ENCODE measurements at places on chromosomes 12 and 14.
A peak's percentile ranks its signal among the peaks of the same experiment; 100 is the strongest.

GRCh38 chr12:47819138-47819895, 386 bp downstream of the HDAC7 start:
- DNase-seq = no peak

DNA sequence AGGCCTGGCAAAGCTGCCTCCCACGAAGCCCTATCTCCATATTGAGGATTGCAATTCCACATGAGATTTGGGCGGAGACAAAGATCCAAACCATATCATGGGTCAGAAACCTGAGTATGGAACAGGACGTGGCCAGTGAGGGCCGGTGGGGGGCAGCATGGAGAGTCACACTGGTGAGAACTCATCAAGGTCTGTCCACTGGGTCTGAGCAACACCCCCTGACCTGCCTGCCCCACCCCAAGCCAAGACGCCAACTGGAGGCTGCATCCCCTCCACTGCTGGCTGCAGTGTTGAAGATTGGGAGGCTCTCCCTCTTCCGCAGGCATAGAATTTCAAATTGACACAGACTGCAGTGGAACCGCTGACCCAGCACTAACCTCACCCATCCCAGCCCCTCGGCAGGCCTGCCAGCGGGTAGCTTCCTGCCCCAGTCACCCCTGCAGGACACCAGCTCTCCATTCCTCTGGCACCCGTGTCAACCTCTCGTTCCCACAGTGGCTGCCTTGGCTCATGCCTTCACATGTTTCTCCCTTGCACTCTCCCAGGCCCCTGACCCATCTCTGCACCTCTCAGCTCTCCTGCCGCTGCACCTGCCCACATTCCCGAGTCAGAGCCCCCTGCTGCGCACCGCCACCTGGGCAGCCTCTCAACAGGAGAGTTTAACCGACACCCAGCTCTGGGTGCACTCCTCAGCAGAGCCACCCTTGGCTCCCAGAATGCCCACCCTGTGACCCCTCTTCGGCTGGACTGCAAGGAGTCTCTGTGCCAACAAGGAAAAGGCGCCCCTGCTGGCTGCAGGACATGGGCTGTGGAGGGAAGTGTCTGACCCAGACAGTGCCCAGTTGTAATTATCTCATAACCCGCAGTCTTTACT, 45.2 kb upstream of the PPP2R5C start:
- no peak for DNase-seq

- DNase-seq = no peak
Observed at GRCh38 chr12:78236264-78236663, 405.6 kb downstream of the NAV3 start.

GRCh38 chr12:94550964-94551363, 91.3 kb upstream of the CEP83 start:
- no peak for DNase-seq

- no peak for DNase-seq
Observed at GRCh38 chr14:79639613-79640012, 571.7 kb downstream of the DIO2 start.

DNA sequence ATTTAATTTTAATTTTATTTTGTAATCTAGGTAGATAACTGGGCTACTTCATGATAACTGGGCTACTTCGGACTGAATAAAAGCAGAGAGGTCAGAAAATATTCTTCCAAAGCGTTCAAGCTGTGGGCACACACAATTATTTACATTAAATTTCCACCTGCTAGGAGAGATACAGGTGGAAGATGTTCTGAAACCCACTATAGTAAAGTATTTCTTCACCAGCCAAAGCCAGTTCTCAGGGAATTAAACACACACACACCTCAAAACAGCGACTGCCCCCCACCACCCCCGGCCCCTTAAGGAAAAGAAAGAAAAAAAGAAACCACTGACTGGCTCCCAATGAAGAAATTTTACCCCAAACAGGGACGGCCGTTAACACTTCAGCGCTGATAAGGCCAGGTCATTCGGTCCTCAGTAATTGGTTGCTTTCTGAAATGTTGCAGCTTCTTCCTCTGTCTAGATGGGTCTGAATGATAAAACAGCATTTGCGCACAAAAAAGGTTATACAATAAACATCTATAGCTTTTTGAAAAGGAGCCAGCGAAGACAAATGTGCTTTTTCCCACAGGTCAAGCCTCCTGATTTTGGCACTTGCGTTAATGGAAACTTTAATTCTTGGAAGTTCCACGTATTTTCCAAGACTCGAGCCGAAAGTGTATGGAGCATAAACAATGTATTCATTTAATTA, 771 bp upstream of the KCNJ8 start:
- DNase-seq = no peak

DNA sequence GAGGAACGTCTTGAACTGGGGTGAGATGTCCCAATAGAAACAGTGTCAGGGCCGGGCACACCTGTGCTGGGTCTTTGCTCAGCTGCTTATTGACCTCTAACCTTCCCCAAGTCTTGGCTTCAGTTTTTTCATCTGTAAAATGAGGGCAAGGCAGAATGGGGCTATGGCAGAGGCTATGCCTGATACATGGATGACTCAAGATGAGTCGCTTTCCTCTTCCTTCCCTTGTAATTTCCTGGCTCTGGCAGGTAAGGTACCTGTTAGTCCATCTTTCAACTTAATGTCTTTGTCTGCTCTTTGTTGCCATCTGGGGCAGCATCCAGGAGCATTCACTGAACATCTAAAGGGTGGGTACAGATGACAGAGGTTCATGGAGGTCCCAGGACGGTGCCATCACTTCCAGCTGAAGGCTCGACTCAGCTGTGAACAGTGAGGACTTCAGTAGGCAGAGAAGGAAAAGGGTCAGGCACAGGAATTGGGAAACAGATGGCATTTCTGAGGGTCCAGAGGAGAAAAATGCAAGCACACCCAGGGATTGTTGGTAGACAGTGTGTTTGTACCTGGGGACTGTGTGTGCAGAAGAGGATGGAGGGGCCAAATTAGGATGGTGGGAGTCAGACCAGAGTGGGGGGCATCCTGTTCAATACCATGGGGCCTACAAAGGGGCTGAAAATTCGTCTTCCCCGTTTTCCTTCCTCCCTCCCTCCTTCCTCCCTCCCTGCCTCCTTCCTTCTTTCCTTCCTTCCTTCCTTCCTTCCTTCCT, 268.3 kb downstream of the VRK1 start:
- no peak for DNase-seq

- no peak for DNase-seq
Observed at GRCh38 chr12:31599053-31599452, 8.1 kb upstream of the DENND5B start.

GRCh38 chr14:54621686-54622085, 54.8 kb downstream of the SAMD4A start:
- DNase-seq = no peak

- peak; percentile 74 for DNase-seq
Observed at GRCh38 chr12:4011597-4011996, 138.4 kb upstream of the PARP11 start.

GRCh38 chr14:34043627-34044372, 92.9 kb upstream of the EGLN3 start:
- peak; percentile 70 for DNase-seq

GRCh38 chr12:1360441-1361210, 233.8 kb downstream of the FBXL14 start:
- peak; percentile 52 for DNase-seq

DNA sequence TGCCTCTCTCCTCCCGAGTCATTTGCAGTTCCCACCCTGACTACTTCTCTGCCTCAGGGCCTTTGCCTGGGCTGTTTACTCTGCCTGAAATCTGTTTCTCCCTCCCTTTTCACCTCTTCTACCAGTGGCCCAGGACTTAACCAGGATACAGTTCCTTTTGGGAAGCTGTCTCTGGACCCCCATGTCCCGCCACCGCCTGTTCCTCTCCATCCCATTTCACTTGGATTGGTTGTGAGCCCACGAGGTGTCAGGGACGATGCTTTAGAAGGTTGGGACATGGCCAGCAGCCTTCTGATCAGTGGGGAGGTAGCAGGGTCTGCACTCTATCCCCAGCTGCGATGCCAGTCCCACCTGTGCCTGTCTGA, 51.8 kb downstream of the FAM222A start:
- no peak for DNase-seq

- DNase-seq = no peak
Observed at GRCh38 chr14:99187858-99188257, 84.1 kb downstream of the BCL11B start.

DNA sequence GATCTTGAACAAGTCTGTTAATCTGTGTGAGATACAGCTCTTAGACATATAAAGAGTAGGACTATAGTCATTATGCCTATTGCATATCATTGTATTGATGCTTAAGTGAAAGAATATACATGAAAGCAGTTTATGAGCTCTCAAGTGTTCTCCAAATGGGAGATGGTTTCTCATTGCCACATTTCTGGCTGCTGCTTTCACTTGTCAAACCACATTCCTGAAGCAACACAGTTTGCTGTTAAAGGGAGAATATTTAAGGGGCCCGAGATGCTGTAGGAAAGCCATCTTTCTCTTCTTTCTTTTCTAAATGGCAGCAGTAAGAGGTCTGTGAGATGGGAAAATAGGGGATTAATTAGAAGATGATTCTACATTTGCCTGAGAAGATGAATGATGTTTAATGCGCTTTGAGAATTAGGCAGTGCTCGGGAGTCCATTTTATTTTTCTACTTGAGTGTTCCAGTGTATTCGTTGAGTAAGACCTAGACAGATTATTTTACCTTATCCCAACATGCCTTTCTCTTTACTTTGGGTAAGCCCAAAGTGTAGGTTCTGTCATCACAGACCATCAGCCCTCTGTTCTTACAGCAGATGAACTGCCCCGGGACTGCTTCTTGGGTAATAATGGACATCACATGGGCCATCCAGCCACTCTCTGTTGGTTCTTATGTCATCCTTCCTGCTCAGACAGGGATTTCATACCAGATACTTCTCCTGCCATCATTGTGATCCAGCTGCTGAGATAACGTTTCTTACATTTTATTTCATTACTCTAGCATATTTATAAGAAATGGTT, 35.6 kb downstream of the ANO4 start:
- no peak for DNase-seq

DNA sequence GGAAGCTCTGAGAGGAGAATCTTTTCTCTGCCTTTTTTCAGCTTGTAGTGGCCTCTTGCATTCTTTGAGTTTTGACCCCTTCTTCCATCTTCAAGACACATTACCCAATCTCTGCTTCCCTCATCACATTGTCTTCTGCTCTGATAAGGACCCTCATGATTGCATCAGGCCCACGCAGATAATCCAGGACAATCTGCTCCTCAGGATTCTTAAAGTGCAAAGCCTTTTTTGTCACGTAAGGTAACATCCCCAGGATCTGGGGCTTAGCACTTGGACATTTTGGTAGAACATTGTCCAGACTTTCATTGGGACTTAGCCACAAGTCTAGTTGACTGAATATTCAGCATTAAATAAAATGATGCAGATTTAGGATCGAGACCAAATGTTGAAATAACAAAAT, 521.2 kb downstream of the RMST start:
- no peak for DNase-seq

GRCh38 chr12:479161-479560, 19.4 kb downstream of the B4GALNT3 start:
- DNase-seq = no peak

DNA sequence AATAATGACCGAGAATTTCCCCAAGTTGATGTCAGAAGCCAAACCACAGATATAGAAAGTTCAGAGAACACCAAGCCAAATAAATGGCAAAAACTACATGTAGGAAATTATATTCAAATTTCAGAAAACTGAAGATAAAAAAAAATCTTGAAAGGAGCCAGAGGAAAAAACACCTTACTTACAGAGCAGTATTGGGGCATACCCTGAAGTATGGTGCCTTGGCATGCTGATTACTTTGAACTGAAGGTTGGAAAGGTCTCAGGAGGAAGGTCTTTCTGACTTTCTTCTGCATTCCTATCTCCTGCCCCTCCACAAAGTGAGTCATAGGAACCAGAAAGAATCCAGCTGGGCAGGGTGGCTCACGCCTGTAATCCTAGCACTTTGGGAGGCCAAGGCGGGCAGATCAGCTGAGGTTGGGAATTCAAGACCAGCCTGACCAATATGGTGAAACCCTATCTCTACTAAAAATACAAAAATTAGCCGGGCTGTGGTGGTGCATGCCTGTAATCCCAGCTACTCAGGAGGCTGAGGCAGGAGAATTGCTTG, 8.8 kb upstream of the FGF6 start:
- no peak for DNase-seq

DNA sequence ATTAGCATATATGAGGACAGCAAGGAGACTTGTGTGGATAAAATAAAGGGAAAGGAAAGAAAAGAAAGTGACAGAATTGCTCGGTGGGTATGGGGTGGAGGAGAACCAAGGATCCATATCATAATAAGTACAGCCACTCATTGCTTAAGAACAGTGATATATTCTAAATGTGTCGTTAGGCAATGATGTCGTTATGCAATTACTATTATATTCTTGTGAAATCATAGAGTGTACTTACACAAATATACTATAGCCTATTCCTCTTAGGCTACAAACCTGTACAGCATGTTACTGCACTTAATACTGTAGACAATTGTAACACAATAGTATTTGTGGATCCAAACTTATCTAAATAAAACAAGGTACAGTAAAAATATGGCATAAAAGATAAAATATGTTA, 271.1 kb downstream of the CCER1 start:
- DNase-seq = no peak

DNA sequence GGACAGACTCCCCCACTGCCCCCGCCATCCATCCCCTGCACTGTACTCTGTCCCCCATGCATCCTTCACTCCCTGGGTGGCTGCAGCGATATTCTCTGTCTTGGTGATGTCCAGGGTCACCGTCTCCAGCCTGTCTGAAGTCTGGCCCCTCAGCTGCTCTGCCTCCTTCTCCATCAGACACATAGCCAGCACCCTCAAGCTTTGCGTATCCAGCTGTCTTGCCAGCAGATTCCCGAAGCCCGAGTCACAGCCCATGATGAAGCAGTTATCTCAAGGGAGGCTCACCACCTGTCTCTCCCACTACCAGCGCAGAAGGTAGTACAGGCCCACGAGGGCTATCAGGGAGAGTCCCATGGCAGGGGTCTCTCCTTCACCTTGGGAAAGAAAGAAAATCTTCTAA, 77.8 kb downstream of the HSD17B6 start:
- DNase-seq = no peak

GRCh38 chr12:6830999-6831398, 2.8 kb downstream of the P3H3 start:
- DNase-seq = no peak

GRCh38 chr12:70241845-70242244, 1.4 kb upstream of the CNOT2 start:
- no peak for DNase-seq

- DNase-seq = no peak
Observed at GRCh38 chr12:104956870-104957718, 996 bp downstream of the SLC41A2 start.

- DNase-seq = no peak
Observed at GRCh38 chr14:24292118-24292807, 7.3 kb downstream of the DHRS1 start.

DNA sequence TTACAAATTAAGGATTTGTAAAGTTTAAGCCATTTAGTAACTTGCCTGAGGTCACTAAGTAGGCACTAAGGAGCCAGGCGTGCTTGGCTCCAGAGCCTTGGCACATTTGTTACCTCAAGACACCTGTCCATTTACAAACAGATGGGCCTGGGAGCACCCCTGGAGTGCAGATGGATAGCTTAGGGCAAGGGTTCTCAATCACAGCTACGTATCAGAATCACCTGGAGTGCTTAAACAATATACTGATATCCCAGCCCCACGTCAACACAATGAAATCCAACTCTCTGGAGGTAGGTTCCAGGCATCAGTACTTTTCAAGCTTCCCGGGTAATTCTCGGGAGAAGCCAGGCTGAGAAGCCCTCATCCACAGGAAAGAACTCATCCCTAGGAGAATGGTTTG, 45.4 kb downstream of the SLC8A3 start:
- no peak for DNase-seq
